Activated effector memory CD4-positive, alpha-beta T cell treated with Interleukin-2 at 50 U/mL for 16 hours (primary cell): ENCODE measurements at places on chromosomes 7 and 10.
A peak's percentile ranks its signal among the peaks of the same experiment; 100 is the strongest.

GRCh38 chr7:120169996-120170783 lies 102.8 kb upstream of the KCND2 start:
- DNase-seq = no peak

- DNase-seq = no peak
Measured at GRCh38 chr10:111475720-111476119, 398.9 kb downstream of the ADRA2A start.

DNA sequence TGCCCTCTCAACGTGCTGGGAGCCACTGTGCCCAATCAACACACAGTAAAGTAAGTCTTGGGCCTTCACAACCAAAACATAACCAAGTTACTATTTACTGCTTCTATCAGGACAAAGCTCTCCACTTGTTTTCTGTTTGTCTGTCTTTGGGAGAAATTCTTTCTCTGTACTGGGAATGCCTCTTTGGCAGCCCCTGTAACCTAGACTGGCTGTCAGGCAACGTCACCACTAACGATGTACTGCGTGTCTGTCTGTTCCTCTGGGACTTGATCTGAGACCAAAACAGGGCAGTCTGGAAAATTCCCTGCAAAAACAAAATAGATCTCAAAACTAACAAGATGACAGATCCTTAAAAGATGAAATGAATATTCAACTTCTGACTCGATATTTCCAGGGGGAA lies 113.0 kb downstream of the SMURF1 start:
- no peak for DNase-seq

DNA sequence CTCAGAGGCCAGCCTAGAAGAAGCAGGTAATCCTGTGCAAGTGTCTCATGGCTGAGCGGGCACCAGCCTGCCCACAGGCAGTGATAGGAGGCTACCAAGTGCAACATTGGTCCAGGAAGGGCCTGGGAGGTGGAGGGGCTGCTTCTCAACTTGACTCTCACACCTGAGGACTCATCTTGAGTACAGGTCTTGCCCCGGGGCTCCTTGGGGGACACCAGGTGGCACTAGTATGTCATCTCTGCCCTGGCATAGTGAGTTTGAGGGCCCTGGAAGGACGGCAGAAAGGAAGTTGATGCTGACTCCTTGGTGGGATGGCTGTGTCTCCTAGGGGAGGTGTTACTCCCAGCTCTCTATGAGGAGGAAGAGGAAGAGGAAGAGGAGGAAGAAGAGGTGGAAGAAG lies 2.3 kb downstream of the CCDC136 start:
- DNase-seq = no peak

- DNase-seq = no peak
Measured at GRCh38 chr10:114347791-114348190, 56.5 kb downstream of the AFAP1L2 start.

GRCh38 chr10:18397906-18398305 lies 253.5 kb downstream of the NSUN6 start:
- DNase-seq = no peak

- DNase-seq = no peak
Measured at GRCh38 chr10:76337641-76338040, 906.2 kb downstream of the LRMDA start.

DNA sequence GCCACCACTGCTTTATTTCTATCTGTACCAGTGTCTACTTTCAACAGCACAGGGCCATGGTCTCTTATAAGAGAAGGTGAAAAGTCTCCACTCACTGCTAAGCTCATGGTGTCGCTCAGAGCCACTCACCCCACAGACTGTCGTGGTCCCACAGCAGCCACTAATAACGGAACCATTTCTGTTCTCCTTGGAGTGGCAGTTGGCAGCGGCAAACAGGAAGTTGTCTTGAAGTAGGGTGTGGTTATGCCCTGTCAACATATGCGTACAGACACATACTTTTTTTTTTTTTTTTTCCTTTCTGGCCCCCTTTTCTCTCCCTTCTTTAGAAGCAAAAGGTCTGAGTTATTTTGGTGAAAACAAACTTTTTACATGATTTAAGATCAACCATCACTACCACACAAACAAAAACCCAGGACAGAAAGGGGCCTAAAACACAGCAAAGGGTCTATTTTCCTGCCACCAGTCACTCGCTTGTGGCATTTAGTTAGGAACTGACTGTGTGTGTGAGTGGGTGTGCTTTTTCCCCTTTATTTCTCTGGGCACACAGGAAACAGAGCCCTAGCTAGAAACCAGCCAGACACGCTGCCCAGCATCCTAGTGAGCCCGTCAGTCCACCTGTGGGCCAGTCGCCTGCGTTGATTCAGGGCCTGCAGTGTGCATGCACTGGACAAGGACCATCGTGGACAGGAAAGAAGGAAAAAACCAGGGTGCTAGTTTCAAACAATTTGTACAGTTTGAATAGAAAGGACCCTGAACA lies 96.7 kb upstream of the EFCAB10 start:
- peak; percentile 56 for DNase-seq

- DNase-seq = no peak
Measured at GRCh38 chr7:144011458-144012230, 11.5 kb downstream of the OR6B1 start.

DNA sequence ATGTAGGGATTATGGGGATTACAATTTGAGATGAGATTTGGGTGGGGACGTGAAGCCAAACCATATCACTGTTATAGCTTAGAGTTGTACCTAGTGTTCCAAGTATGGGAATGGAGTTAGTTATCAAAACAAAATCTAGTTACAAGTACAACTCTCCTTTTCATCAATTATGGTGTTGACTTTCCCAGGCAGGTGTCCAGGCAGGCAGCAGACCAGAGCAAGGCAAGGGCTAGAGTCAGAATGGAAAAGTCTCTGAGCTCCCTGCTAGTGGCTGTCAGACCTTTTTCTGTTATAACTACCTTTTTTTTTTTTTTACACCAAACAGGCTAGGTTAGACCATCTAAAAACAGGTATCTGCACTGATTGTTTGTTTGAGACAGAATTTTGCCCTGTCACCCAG lies 29.2 kb downstream of the PTER start:
- no peak for DNase-seq

- DNase-seq = no peak
Measured at GRCh38 chr7:104206841-104207240, 972 bp downstream of the ORC5 start.

DNA sequence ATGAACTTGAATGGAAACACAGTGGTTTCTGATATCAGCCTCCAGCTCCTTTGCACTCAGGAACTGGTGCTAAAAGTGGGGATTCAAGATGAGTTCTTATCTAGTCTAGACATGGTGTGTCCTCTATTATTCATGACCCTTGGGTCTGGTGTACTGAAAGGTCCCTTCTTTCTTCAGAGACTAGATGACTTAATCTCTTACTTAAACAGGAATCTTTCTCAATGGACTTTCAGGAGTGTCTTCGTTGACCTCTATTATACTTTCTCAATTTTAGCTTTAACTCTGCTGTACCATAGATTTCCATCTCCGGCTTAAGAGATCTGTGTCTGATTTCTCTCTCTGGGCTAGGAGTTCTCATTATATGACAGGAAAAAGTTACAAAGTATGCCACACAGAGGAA lies 83.5 kb upstream of the INHBA start:
- DNase-seq = no peak

GRCh38 chr7:107850643-107851042 lies 40.3 kb upstream of the DLD start:
- no peak for DNase-seq

GRCh38 chr10:102744374-102745051 lies 765 bp downstream of the WBP1L start:
- DNase-seq = no peak

- DNase-seq = no peak
Measured at GRCh38 chr10:128067691-128068397, 58.4 kb downstream of the MKI67 start.
